Left lung (tissue), 14 donors: ENCODE measurements at places on chromosomes 5 and 9. TPM values are rescaled to one million over a fixed set of nuclear protein-coding genes. Genes with fewer than 3 reads are reported as not detected.

DNA sequence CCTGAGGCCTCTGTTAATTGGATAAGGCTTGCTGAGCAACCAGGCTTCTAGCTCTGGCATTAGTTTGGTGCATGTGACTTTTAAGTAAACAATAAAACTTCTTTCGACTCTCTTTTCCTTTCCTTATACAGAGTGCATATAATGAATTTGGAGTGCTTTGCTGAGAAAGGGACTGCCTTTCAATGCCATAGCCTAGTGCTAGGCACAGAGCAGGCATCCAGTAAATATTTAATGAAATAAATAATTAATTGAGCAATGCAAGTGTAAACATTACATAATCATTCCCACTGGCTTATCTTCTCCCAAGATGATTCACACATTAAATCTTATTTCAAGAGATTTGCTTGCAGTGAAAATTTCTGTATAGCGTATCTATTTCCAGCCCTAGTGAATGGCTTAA is 74.1 kb downstream of the NMUR2 start:
- no peak for DNase-seq

SLCO4C1 gene
- polyA plus RNA-seq, result 1.8 TPM

PFN3 gene
- polyA plus RNA-seq, result not detected

PCDHGA3 gene
- 3.3 TPM for polyA plus RNA-seq

PCDHA8 gene
- 0.14 TPM for polyA plus RNA-seq

GDA gene
- 0.09 TPM for polyA plus RNA-seq
